ENCODE measurements at places on chromosomes 5 and 9. TPM values are rescaled to one million over a fixed set of nuclear protein-coding genes. Genes with fewer than 3 reads are reported as not detected.

- no peak for DNase-seq
Observed at GRCh38 chr5:178428341-178429155, 161.6 kb downstream of the COL23A1 start.

DNA sequence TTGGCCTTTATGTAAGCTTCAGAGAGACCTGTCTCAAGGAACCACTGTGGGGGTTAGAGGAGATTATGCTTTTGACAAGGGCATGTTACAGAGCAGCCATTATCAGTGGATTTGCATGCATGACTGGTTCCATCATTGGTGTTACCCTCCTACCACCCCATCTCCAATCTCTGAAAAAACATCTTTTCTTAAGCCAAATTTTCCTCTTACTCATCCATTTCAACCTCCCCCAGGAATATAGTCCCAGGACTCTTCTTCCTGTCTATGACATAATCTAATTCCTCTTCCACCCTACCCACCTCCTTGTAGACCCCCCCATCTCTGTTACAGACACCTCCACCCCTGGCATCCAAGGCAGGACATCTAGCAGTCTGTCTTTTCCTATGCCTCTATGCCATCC lies 33.1 kb upstream of the ADRB2 start:
- DNase-seq, result no peak

- no peak for DNase-seq
Observed at GRCh38 chr5:124724357-124725039, 21.9 kb downstream of the ZNF608 start.

- no peak for DNase-seq
Observed at GRCh38 chr5:61256474-61256873, 75.6 kb upstream of the ZSWIM6 start.

- DNase-seq, result no peak
Observed at GRCh38 chr9:20376731-20377375, 245.4 kb downstream of the MLLT3 start.

- no peak for DNase-seq
Observed at GRCh38 chr9:84293001-84293798, 47.4 kb downstream of the SLC28A3 start.

DNA sequence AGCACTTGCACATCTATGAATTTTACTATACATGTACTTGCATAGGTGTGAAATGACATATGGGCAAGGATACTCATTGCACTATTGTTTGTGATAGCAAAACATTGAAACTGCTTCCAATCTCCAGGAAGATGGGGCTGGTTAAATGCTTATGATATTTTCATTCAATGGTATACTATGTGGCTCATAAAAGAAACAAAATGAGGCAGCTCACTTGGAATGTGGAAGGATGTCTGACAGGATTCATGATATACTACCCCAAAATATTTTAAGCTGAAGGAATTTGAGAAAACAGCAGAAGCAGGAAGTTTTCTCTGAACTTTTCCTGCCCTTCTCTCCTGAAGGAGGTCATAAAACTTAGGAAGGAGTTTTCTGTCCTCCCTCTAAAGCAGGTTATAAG lies 99.6 kb upstream of the CAST start:
- no peak for DNase-seq

GRCh38 chr5:166772770-166773169 lies 1518.7 kb upstream of the WWC1 start:
- no peak for DNase-seq

DNA sequence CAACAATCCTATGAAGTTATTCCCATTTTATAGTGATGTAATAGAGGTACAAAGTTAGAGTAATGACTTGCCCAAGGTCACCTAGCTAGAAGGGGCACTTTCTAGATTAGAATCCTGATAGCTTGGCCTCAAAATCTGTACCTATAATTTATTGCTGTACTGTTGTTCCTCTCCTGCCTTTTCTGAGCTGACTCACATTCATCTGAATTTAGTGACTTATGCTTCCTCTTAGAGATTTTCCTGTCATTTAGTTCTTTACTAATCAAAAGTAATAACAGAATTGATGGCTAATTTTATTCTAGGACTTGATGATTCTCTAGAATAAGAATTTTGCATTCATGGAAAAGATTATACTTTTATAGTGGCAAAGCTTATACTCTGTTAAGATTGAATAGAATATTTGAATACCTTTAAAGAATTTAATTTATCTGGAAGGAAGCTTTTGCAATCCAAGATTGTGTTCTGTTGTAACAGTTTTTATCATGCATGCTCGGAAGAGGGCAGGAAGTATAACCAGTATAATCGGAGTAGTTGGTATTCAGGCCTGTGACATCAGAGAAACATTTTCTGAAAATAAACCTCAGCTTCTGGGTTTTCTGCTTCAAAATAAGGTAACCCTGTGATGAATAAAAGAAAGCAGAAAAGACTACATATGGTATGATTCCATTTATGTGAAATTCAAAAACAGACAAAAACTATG lies 21.3 kb downstream of the CYSTM1 start:
- DNase-seq, result no peak

DNA sequence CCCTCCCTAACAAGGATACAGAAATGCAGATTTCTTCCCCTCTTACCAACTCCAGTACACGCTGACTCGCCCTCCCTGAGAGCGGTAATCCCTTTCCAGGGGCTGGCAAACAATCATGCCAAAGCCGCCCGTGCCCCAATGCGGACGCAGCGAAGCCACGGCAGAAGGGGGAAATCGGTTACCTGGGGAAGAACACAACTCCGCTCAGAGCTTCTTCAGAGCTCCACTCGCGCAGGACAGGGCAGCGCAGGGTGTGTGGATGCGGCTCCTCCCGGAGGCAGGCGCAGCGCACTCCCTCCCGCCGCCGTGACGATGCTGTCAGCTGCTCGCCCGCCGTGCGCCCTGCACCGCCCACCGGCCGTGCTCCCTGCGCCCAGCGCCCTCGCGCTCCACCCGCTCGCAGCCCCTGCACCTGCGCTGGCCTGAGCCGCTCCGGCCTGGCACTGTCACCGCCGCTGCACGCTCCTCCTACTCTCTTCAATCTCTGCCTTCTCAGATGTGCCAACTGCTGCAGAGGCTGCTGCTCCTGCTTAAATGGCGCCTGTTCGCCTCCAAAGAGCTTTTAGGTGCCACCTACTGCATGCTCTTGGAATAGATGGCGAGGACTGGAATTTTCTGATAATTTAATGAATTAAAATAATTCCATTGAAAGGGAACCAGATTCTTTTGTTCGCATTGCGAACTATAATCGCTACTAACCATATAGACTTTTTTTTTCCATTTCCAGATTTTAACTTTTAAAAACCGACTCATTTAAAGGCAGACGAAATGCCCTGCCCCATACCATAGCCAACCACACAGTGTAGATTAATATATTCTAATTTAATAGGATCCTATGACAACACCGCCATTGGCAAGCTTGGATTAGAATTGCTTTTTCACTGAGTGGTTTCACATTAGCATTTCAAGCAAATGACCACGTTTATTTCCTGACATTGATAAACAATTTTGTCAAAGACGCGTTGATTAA lies at the start of gene DIRAS2:
Gene DIRAS2 (minus strand): TSS at position 255 of the 970 bp plus-strand sequence. CDS start 28,997 bp downstream, outside the sequence.
- DNase-seq, result no peak

DNA sequence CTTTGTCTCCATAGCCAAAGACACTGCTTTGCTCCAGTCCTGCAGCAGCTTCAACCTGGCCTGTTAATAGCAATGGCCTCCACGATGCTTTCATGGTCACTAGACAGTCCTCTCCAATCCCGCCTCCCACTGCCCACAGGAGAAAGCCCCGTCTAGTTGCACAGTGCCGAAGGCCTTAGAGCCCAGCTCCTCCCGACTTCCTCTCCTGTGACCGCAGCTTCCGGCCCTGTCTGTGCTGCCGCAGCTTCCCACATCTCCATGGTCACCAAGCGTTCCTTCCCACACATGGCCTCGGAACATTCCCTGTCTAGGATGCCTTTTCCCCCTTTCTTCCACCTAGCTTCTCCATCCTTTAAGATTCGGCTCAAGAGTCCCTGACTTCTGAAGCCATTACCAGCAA lies 23.4 kb downstream of the PCA3 start:
- DNase-seq, result no peak

- no peak for DNase-seq
Observed at GRCh38 chr5:16721151-16722096, 104.6 kb upstream of the RETREG1 start.

DNA sequence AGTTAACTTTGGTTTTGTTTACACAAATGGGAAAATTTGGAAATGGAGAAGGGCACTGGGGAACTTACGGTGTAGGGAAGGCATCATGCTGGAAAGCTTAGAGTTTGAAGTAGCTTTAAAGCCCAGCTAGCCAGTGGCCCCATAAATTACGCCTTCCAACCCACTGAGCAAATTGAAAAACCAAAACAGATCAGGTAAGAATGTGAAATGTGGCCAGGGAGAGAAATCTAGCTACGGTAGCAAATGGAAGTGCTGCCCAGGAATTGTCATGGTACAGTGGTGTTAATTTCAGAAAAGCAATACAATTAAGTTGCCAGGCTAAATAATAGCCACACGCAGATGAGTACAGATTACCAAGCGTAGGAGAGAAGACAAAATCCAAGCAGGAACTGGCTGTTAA lies 654.8 kb downstream of the PRELID2 start:
- no peak for DNase-seq

IL4 gene
- not detected for total RNA-seq

CAVIN4 gene
- total RNA-seq, result 5.4 TPM

IL9 gene
- total RNA-seq, result not detected

SPINK6 gene
- total RNA-seq, result not detected

CREB3 gene
- total RNA-seq, result 21.6 TPM

Measured in SJCRH30 (cell line).